ENCODE measurements at places on chromosomes 6 and 20.

DNA sequence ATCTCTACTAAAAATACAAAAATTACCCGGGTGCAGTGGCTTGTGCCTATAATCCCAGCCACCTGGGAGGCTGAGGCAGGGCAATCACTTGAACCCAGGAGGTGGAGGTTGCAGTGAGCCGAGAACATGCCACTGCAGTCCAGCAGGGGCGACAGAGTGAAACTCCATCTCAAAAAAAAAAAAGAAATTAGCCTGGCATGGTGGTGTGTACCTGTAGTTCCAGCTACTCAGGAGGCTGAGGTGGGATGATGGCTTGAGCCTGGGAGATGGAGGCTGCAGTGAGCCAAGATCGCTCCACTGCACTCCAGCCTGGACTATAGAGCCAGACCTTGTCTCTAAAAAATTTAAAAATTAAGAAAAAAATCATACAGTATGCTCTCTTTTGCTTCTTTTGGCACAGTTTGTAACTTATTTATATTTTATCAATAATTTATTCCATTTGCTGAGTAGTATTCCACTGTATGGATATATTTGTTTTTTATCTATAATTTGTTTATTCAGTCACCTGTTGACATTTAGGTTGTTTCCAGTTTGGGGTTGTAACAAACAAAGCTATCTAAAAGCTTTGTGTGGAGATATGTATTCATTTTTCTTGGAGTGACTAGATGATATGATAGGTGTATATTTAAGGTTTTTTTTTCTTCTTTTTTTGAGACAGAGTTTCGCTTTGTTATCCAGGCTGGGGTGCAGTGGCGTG, 8.0 kb upstream of the MYBL2 start:
- DNase-seq: no peak

DNA sequence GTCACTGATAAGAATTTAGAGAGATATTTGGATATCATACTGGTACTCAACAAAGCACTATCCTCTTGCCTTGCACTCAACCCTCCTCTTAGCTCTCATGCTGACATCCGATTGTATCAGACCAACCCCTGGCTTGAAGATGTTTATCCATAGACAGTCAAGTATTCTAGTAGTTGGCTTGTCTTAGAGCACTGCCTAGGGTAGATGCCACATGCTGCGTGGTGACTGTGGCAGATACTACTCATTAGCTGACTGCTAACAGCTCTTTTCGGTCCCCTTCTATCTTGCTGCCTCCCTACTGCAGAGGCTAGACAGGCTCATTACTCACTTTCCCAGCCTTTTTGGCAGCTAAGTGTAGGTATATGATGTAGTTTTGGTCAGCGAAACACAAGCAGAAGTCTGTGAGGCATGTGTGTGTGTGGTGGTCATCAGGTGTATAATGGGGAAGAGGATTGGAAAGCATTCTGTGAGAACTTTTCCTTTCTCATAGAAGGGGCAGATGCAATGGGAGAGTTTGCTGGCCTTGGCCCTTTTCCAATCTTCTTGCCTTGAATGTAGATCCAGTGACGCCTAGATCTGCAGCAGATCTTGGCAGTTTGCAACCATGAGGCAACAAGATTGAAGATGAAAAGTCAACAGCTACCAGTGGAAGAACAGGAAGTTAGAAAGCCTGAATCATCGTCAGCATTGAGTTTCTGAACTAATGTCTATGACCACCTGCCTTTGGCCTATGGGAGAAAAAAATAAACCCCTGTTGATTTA, 4.4 kb upstream of the IFNGR1 start:
- no peak for DNase-seq

- no peak for DNase-seq
Observed at GRCh38 chr6:2181567-2181966, 63.8 kb downstream of the GMDS start.

DNA sequence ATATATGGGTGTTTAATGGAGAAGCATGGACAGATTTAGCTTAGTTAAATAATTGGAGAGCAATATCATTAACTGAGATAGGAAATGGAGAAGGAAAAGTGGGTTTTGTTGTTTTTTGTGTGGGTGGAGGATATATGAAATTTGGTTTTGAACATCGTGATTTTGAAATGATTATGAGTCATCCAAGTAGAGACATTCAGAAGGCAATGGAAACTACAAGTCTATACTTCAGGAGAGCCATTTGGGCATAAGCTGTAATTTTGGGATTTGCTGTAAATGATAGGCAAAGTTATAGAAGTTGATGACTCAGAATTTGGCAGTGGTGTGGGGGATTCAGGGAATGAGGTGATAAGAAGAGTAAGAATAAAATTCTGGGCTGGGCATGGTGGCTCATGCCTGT, 27.4 kb upstream of the FAM135A start:
- DNase-seq: no peak

DNA sequence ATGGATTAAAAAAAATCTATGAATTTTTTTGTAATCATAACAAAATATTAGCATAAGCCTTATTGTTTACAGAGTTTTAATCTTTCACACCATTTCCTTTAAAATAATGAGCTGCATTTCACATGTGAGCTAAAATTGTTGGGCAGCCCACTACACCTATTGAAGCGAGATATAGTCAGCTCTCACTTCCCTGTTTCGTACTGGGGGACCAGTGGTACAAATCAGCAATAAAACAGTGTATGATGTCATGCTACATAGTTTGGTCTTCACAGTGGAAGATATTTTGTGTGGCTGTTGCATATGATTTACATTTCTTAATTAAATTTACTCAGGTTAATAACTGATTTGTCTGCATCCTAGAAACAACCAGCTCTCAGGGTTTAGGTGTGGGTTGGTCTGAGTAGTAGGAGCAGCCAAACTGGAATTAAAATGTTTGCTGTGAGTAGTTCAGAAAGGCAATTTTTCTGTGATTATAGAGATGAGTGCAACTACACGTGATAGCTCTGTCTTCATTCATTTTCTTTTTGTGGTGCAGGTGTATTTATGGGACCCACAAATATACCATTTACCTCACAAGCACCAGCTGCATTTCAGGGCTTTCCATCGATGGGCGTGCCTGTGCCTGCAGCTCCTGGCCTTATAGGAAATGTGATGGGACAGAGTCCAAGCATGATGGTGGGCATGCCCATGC, 99.3 kb downstream of the B3GAT2 start:
- no peak for DNase-seq

GRCh38 chr6:16519265-16520242, 241.7 kb downstream of the ATXN1 start:
- DNase-seq: no peak

DNA sequence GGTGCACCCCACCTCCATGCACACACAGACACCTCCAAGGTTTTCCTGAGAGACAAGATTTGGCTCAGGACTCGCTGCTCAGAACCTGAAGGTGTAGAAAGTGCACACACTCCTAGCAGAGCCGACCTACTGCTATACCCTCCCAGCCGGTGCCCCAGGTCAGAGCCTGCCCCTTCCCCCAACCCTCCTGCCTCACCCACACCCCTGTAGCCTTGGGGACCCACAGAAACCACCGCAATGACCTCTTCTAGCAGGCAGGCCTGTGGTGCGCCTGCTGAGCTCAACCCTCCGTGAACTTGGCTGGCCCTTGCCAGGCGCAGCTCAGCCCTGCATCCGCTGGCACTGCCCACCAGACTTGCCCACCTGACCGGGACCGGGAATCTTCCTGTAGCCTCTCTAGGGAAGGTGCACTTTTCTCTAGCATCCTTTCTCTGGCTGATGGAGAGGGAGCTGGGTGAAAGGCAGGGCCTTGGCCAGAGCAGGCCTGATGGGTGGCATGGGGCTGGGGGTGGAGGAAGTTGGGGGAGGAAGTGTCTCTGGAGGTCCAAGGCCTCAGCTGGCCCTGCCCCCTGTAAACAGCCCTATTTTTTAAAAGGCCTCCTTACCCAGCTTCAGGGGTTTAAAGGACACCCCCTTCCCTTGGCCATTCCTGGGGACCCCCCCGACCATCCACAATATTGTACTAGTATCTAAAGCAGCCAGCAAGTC, 36.9 kb upstream of the SLCO4A1 start:
- DNase-seq: no peak

- DNase-seq: no peak
Observed at GRCh38 chr6:20715135-20715806, 181.0 kb downstream of the CDKAL1 start.

DNA sequence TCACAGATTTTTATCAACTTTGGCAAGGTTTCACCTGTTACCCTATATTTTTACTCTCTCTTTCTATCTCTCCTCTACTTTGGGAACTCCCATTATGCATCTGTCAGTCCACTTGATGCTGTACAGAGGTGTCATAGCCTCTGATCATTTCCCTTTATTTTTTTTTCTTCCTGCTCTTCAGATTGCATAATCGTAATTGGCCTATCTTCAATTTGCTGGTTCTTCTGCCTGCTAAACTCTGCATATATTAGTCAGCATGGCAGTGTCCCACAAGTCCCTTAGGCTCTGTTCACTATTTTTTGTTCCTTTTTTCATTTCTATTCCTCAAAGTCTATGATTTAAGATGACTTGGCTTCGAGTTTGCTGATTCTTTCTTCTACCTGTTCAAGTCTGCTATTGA, 44.7 kb upstream of the MICB start:
- no peak for DNase-seq
